Activated CD8-positive, alpha-beta memory T cell treated with anti-CD3 and anti-CD28 coated beads, Interleukin-2, amount 10 ng/mL, durations not matched to agents 7 days and 5 days (primary cell): ENCODE measurements at places on chromosomes 3 and 15. TPM values are rescaled to one million over a fixed set of nuclear protein-coding genes. Genes with fewer than 3 reads are reported as not detected.

CHRNA3 gene
- not detected for total RNA-seq

GRCh38 chr3:85370341-85370740 lies 411.6 kb downstream of the CADM2 start:
- DNase-seq: no peak

- DNase-seq: no peak
Measured at GRCh38 chr15:62118520-62119226, 46.4 kb downstream of the C2CD4B start.

DNA sequence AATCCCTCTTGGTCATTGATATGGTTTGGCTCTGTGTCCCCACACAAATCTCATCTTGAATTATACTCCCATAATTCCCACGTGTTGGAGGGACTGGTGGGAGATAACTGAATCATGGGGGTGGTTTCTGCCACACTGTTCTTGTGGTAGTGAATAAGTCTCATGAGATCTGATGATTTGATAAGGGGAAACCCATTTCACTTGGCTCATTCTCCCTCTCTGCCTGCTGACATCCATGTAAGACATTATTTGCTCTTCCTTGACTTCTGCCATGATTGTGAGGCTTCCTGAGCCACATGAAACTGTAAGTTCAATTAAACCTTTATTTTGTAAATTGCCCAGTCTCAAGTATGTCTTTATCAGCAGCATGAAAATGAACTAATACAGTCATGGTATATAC lies 106.9 kb upstream of the UBP1 start:
- no peak for DNase-seq

DNA sequence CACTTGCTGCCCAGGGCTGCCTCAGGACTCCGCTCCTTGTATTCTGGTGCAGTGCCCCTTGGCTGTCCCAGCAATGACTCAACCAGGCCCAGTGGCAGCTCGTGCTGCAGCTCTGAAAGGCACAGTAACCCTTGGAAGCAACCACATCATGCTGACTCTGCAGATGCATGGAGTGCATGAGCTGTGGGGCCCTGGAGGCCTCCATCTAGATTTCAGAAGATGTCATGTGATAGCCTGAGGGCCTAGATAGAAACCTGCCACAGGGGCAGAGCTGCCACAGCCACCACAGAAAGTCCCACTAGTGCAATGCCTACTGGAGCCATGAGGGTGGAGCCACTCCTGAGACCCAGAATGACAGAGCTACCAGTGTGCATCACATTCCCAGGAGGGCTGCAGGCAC lies 117.1 kb upstream of the SMAD3 start:
- peak; percentile 48 for DNase-seq

CFAP20DC gene
- 1.4 TPM for total RNA-seq

DNA sequence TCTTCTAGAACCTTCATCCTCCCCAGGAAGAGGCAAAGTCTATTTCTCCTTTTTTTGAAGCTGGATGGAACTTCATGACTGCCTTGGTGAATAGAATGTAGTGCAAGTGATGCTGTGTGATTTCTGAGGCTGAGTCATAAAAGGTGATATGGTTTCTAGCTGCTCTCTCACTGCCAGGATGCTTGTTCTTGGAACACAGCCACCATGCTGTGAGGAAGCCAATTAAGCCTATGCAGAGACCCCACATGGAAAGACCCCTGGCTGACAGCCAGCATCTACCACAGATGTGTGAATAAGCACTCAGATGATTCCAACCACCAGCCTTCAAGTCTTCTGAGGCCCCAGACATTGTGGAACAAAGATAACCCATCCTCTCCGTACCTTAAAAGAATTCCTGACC lies 57.0 kb downstream of the ISL2 start:
- DNase-seq: no peak

VILL gene
- 18.3 TPM for total RNA-seq

DNA sequence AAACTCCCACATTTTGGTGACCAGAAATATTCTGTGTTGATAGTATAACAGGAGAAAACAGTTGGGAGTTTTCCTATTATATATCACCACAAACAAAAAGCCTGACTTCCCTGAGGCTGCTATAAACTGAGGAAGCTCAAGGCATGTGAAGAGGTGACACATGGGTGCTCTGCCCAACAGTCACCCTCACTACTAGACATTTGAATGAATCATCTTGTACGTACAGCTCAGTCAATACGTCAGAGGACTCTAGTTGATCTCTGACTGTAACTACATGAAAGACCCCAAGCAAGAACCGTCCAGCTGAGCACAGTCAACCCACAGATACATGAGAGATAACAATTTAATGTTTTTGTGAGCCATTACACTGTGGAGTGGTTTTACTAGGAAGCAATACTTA lies 338.3 kb upstream of the ATP11B start:
- no peak for DNase-seq

- no peak for DNase-seq
Measured at GRCh38 chr3:147089286-147089685, 317.1 kb downstream of the ZIC4 start.

DNA sequence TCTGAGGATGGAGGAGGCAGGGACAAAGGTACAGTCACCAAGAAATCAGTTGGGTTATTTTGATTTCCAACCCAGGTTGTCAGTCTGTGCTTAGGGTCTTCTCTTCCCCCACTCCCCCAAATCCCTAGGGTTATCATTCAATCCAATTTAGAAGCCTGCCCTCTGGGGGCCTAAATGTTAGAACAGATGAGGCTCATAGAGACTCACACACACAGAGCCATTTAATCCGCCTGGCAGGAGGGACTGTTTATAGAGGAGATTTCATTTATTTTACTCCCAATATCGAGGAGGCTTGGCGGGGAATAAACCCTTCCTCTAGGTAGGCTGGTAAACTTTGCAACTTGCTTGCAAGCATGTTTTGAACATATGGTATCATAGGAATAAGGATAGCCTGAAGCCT lies 52.8 kb downstream of the RHCG start:
- no peak for DNase-seq

GRCh38 chr3:19940643-19941042 lies 6.3 kb upstream of the RAB5A start:
- DNase-seq: no peak

DNA sequence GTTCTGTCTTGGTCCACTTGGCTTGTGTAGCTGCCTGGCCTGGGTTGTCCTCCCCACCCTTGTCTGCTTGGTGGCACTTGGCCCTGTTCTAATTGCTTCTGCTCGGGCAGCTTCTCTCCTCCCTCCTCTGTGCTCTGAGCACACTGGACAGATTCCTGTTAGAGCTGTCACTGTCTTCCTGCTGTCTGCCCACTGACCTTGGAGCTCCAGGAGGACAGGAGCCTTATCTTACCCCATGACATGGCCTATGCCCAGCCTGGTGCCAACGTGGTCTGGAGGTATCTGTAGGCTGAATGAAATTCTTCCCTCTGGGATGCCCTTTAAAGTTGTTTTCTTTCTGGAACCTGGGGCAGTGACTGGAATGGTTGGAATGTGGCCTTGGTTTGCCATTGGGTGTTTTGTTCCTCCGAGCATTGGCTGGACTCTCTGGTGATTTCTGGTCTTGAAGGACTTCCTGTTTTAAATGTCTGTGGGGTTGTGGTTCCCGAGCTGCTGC lies 94.1 kb downstream of the FAM43A start:
- DNase-seq: no peak

TUSC7 gene
- total RNA-seq: not detected

LTK gene
- total RNA-seq: 0.20 TPM

DNA sequence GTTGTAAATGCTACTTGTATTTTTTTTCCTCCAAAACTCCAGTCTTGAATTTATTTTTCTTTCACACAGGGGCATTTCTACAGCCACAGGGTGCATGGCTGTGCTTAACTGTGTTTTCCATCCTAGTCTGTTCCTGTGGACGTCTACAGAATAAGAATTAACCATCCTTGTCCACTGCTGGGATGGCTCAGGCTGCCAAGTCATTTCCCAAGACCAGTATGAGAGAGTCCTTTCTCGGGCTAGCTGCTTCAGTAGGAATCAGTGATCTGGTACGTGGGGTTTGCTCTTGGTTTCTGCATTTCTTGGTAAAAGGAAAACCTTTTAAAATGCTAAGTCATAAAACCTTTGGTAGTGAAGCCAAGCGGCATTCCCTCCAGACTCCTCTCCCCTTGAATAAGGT lies 29.8 kb downstream of the CHDH start:
- DNase-seq: no peak

NR2E3 gene
- not detected for total RNA-seq

- DNase-seq: no peak
Measured at GRCh38 chr3:156382458-156383346, 172.2 kb downstream of the SSR3 start.

IQCH gene
- 1.9 TPM for total RNA-seq

GRCh38 chr15:96046620-96047240 lies 283.8 kb upstream of the NR2F2 start:
- DNase-seq: no peak

DNA sequence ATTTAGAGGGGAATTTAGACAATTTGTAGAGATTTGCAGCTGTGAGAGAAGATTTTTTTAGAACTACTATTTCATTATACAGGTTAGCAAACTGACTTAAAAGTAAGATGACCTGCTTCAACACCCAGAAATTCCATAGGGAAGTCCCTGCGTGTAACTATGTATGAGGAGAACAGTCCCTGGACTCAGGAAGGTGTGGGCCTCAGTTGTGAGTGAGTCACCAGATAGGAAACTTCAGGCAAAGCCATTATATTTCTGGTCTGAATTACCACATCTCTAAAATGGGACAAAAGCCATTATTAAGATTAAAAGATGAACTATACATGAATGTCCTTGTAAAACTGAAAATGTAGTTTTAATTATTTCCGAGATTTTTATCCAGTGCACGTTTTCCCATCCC lies 488.3 kb upstream of the GOLIM4 start:
- no peak for DNase-seq

- no peak for DNase-seq
Measured at GRCh38 chr3:118436697-118437262, 597.9 kb downstream of the IGSF11 start.

DNA sequence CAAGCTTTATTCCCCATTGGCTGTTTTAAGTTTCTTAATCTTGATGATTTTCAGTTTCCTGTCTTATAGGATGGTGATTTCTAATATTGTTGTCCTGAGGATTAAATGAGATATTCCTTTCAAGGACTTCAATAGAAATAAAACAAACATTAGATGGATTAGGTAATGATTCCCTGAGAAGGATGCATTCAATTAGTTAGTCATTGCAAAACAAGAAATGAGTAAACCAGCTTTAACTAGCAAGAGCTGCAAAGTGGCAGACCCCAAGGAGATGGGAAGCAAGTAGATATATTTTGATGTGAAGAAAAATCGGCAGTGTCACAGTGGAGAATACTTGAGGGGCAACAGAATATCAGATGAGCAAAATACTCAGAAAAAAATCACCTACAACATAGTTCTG lies 849.1 kb downstream of the TUSC7 start:
- no peak for DNase-seq

GRCh38 chr3:161409069-161409468 lies 37.8 kb upstream of the SPTSSB start:
- no peak for DNase-seq

DNA sequence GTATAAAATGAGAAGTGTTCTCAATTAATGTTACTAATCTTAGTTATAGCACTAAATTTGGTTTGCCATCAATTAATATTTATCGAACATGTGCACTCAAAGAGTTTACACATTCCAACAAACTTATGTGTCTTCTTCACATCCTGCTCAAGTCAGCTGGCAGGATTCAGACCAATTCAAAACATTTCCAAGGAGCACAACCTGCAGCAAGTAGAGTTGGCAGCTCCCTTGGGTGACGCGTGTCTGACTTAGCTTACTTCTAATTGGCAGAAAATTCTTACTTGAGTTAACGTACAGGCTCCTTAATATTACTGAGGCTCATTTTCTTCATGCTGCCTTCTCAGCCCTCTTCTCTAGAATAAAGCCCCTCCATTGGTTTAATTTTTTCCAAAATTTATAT lies 110.4 kb upstream of the PFN2 start:
- DNase-seq: no peak

GRCh38 chr3:11077466-11077865 lies 76.8 kb upstream of the HRH1 start:
- DNase-seq: no peak

- DNase-seq: no peak
Measured at GRCh38 chr3:192685801-192686200, 41.5 kb downstream of the FGF12 start.
